ENCODE measurements at places on chromosomes 2 and 18.

DNA sequence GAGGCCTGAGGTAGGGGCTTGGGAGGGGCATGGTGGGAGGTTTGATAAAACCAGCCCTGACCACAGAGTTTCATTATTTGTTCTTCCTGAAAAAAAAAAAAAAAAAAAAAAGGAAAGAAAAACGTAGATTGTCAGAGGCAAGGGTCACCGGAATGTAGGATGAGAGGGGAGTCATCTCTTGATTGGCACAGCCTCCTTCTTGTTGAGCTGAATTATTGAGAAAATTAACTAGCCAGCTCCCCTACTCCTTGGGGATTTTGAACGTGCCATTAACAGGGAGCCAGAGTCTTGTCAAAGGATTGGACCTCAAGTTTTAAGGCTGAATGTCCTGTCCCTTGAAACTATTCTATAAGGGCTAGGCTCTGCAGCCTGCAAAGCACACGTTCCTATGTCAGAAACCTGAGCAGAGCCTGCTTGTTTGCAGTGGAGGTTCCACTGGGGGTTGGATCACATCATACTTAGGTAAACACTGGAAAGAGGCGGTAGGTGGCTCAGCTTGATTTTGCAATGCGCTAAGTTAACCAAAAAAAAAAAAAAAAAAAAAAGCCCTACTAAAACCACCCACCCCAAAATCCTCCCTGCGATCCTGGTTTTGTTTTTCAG, 2.3 kb downstream of the INHBB start:
- no peak for DNase-seq

GRCh38 chr18:79613186-79613931, 66.2 kb upstream of the CTDP1 start:
- no peak for DNase-seq

DNA sequence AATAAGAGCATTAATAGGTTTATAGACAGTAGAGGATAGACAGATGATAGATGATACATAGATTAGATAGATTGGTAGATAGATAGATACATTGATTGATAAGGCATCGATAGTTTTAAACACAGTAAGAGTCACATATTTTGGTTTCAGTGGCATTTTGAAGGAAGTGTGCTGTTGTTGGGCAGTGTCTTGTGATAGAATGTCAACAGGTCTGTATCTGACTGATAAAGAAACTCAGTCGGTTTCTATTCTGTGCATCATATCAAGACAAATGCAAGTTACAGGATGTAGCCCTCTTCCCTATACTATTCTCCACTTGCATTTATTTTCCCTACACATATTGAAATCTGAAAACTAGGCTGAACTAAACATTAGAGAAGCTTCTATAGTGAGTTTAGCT, 1229.0 kb upstream of the ZEB2 start:
- no peak for DNase-seq

- no peak for DNase-seq
These were observed 1.3 kb downstream of the TMEM131 start for GRCh38 chr2:97994476-97994875.

DNA sequence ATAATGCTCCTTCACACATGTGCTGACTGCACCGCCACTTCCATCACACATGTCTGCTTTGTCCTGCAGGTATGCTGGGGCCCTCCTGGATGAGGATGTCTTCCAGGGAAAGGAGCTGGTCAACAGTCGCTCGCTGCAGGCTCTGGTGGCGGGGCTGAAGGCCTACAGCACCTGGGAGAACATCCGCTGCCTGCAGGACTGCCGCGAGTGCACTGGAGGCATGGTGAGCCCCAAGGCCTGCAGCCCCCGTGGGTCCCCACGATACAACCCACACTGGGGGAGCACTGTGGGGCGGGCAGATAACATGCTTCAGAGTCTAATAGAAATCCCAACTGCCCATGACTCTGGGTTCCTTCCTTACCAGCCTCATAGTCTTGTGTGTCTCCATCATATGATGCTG, 187.3 kb upstream of the BCL2L11 start:
- DNase-seq: no peak

DNA sequence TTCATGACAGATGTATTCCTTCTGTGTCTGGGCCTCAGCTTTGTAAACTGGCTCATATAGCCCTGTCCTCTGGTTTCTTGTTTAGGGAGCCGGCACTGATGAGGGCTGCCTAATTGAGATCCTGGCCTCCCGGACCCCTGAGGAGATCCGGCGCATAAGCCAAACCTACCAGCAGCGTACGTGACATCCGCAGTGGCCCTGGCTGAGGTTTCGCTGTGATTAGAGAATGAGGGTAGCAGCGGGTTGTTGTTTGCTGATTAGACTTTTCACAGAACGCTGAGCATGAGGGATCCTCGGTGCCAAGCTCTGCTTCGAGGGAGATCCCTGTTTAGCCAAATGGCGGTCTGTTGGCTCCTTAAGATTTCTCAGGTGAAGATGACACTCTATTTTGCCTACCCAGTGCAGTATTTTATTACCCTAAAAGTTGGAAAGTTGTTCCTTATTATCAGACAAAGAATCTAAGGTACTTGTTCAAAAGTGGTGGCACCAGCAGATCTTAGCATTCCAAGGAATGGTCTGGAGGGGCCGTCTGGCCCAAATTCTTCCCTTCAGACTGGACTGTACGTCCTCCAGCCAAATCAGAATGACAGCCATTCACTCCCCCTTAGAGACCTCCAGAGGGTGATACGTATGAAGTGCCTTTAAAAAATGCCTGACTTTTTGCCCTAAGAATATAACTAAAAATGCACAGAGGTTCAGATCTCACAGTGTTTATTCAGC, 21.5 kb upstream of the GMCL1 start:
- DNase-seq: no peak

GRCh38 chr2:96400049-96401000, 64.8 kb downstream of the NCAPH start:
- DNase-seq: no peak

DNA sequence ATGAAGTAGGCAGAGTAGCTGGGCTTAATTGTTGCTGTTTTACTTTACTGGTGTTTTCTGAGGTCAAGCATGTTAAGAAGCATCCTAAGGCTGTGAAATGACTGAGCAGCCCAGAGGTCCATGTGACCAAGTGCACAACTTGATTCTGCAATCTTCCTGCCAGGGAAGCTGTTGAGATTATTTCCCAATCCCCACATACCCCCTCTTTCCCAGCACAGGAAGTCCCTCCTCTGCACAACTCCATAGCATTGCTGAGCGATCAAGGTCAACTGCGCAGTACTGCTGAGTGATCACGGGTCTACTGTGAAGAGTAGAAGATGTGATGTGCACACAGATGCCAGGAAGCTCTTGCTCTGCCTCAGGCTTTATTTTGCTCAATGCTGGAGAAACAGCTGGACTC, 105.8 kb downstream of the GALNT14 start:
- no peak for DNase-seq
